AG09309 (cell line): ENCODE measurements at places on chromosomes 13 and 19.

- peak; percentile 88 for DNase-seq
Measured at GRCh38 chr19:48872884-48873475, 759 bp downstream of the PPP1R15A start.

GRCh38 chr13:99506634-99507033 lies 5.4 kb downstream of the TM9SF2 start:
- DNase-seq = no peak

- no peak for DNase-seq
Measured at GRCh38 chr13:61040181-61040580, 375.5 kb downstream of the PCDH20 start.

DNA sequence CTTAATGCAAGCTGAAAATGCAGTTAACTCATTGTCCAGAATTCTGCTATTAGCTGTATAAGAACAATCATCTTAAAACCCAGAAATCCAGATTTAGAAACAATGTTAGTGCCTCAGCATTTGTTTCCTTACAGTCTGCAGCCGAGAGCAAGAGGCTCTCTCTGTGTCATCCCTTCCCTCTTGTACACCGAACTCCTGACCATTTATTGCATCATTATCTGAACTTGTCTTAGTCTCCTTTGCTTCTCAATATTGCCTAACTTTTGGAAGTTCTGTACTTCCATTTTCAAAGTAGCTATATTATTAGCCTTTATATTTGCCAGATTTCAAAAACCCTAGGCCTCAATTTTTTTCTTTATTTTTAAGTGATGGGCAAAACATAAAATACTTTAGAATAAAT lies 27.1 kb downstream of the RNASEH2B start:
- DNase-seq = peak; percentile 27

DNA sequence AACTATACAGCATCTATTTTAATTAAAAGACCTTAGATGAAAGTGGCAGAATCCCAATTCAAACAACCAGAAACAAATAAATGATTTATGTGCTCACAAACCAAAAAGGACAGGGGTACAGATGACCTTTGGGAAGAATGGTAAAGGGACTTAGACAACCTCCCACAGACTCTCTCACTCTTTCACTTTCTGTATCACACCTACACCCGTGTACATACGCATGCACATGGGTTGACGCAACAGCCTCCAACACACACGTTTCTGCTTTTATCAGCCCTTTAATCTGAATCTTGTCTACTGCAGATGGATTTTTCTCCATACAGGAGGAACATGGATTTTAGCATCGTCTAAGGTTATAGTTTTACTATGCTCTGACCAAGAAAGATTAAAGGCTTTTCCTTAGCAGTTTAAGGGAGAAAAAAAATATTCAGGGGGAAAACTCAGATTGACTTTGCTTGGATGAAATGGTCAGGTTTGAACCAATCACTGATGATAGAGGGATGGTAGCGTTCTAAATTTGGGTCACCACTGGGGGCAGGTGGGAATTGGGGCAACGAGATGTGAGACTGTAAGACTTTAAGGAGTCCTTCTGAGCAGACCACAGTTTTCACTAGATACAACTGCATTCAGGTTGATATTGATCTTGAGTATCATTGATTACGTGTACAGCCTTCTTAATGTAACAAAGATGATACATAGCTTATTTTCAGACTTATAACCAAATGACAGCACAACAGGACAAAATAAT lies 166.1 kb downstream of the ITGBL1 start:
- DNase-seq = no peak

GRCh38 chr13:112690283-112690929 lies 568 bp downstream of the ATP11A start:
- DNase-seq = no peak

- DNase-seq = no peak
Measured at GRCh38 chr19:33332248-33332647, 29.9 kb upstream of the CEBPA start.

DNA sequence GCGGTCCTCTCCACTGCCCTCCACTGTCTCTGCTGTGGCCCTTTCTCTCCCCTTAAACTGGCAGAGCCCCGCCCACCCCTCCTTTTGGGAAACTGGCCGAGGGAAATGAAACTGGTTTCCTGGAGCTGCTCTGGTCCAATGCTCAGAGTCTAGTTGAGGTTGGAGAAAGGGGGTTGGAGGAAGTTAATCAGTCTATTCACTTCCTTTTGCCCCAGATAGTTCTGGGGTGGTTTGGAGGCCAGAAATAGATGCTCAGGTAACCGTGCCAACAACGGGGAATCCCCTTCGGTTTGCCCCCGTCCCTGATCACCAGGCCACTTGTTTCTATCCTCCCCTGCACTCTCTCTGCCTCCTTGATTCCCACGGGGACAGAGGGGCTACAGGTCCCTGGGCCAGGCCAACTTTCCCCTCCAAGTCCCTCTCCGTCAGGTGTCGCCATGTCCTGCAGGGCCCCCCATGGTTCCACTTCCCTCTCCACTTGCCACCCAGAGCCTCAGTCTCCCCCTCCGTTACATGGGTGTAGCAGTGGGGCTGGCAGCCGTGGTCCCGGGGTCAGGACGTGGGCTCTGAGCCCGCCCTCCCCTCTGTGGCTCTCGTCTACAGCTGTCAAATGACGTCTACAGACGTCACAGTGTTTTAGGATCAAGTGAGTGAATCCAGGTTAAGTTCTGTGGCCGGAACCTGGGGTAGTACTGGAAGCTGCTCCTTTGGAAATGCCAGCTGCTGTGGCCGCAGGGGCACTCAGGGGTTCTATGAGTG lies at the start of gene IL4I1:
TSS of gene IL4I1 (minus strand) at position 25 of the 759 bp plus-strand sequence. CDS start 727 bp downstream, outside the sequence.
- no peak for DNase-seq

DNA sequence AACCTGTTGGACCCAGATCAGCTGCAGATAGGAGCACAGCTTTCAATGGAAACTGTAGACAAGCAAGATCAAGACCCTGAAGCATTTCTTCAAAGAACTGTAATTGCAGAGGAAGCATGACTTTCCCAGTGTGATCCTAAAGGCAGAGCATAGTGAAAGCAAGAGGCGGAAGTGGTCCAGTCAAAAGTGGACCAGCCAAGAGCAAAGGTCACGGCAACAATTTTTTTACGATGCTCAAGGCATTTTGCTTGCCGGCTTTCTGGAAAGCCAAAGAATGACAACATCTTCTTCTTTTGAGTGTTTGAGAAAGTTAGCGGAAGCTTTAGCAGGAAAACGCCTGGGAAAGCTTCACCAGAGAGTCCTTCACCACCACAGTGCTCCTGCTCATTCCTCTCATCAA lies 111.6 kb downstream of the RNF17 start:
- DNase-seq = no peak

- DNase-seq = no peak
Measured at GRCh38 chr13:40480012-40480914, 186.2 kb downstream of the FOXO1 start.

DNA sequence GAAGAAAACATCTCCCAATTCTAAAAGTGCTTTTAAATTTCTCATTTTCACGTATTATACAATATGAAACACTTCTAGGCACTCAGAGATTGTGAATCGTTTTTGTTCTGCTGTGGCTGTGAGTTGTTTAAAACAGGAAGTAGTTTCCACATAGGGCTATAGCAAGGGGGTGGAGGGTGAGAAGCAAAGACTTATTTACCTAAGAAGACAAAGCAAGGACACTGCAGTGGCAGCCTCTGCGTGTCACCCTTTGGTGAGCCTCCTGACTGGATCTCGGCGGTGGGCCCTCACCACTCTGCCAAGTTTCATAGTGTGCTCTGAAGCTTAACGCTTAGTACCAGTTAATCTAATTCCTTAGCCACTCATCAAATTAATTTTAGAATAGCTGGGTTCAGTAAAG lies 56.8 kb downstream of the TNFSF13B start:
- DNase-seq = no peak

DNA sequence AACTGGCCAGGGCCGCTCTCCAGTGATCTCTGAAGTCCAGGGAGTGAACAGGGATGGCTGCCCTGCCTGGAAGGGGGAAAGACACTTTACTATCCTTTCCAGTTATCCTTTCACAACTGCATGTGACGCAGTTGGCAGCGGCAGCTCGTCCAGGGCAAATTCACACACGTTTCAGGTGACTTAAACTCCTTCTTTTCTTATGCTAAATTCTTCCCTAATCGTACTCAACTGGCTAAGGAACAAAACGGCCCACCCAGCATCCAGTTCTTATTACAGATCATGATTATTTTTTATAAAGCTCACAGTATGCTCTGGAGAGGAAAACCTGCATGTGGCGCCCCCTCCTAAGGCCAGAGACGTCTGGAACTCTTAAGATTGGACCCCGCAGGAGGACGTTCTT lies 767.1 kb downstream of the UQCRFS1 start:
- DNase-seq = no peak

GRCh38 chr13:29937841-29938240 lies 87.4 kb upstream of the UBL3 start:
- no peak for DNase-seq

DNA sequence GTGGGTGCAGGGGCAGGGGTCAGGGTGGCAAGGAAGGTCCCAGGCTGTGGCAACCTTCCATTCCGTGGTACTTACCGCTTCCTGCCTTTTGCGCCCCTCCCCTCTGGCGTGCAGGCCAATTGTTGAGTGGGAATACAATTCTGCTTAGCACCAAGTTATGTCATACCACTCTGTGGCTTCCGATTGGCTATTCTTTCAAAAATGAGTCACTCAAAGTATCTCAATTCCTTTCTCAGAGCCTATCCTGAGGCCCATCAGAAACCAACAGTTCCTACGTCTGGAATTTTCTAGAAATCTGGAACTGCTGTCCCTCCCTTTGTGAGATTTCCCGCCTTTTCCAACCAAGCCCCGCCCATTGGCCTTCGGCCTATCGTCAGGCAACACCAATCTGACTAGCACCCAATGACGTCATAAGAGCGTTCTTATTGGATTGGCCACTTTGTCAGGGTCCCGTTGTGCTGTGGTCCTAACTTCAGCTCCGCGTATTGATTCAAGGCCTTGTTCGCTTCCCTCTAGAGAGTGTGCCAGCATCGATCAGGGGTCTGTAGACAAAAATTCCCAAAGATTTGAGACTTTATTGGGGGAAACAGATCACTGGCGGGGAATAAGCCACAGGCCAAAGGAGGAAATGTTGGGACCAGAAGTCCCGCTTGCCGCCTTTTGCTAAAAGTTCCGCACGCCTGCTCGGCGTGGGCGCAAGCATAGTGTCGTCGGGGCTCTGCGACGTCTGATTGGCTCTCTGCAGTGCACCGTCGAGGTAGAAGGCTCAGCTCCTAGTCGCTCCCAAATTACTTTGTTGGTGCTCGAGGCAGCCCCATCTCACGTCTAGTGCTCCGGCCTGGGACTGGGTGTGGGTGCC lies 11.7 kb downstream of the NTN5 start:
- DNase-seq = peak; percentile 46

DNA sequence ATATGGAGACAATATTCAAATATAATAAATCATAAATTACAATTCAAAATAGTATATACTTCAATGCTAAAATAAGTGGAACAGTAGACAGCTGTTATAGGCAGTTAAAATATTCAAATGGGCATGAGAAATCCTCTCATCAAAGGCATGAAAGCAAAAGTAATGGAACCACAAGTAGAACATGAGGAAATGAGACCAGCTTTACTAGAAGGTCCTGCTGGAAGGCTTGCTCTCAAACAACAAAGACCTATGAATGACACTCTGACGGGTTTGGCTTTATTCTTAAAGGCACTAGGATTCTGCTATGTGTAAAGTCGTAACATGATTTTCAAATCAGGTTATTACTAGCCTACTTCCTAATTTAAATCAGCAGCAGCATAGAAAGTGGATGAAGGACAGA lies 148.1 kb downstream of the VWA8 start:
- no peak for DNase-seq
